ENCODE measurements at places on chromosomes 5 and 9.

DNA sequence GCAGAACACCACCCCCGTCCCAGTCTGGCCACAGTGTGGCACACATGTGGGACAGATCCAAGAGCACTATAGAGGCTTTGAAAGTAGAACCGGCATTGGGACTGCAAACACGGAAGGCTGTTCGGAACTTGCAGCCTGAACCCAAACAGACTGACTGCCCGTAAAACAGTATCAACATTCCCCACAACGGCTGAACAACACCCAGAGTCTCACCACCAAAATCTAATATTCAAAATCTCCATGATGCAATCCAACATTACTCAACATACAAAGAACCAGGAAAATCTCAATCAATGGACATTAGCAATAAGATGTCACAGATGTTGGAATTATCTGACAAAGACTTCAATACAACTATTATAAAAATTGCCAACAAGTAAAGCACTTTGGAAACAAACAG, 82.3 kb downstream of the ROR2 start:
- no peak for DNase-seq

GRCh38 chr9:81113453-81114124, 575.8 kb downstream of the TLE1 start:
- no peak for DNase-seq

DNA sequence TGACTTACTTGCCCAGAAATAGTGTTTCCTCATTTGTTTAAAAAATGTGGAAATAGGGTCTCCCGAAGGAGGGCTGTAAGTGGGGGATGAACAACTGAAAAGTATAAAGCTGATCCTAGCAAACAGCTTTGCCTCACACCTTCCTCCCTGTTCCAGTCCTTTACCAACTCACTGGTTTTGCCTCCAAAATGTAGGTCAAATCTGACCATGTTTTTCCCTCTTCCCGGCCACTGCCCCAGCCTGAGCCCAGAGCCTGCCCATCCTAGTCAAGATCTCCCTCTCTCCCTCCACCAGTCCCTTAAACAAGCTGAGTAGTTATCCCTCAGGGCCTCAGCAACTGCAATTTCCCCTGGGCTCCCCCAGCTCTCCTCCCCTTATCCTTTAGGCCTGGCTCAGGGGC, 82.4 kb upstream of the FBXW11 start:
- DNase-seq = no peak

DNA sequence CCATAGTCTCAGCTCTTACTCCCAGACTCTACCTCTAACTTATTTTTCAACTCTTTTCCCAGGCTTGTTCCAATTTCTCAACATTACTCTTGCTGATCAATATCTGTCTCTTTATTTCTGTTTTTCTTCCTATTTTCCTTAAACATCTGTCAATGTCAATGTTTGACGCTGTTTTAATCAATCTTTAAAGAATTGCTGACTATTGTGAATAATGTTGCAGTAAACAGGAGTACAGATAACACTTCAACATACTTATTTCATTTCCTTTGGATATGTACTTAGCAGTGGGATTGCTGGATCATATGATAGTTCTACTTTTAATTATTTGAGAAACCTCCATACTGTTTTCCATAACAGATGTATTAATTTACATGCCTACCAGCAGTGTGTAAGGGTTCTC, 229.0 kb downstream of the TRIM36 start:
- no peak for DNase-seq

- no peak for DNase-seq
Measured at GRCh38 chr5:130337179-130337888, 433.1 kb downstream of the CHSY3 start.

DNA sequence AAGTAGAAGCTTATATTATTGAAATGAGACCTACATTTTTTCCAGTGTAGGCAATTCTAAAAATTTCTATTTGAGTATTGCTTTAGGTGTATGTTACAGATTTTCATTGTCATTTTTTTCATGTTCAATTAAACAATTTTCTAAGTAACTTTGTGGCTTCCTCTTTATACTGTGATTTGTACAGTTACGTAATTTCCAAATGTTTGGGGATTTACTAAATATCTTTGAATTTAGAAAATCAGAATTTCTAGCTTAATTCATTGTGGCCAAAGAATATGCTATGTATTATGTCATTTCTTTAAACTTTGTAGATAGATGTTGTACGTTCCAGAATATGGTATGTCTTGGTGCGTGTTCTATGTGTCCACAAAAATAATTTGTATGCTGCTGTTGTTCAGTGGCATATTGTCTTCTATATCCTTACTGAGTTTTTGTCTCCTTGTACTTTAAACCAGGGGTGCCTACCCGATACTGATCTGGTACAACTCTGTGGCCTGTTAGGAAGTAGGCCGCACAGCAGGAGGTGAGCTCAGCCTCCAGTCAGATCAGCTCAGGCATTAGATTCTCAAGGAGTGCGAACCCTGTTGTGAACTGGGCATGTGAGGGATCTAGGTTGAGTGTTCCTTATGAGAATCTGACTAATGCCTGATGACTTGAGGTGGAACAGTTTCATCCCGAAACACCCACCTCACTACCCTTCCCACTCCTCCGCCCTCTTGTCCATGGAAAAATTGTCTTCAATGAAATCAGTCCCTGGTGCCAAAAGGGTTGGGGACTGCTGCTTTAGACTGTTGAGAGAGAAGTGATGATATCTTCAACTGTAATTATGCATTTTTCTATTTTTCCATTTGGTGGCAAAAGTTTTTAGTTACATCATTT, 63.5 kb downstream of the UBE2R2 start:
- DNase-seq = no peak

- DNase-seq = no peak
Measured at GRCh38 chr9:38162332-38163211, 93.5 kb upstream of the SHB start.

- no peak for DNase-seq
Measured at GRCh38 chr9:134597041-134597913, 44.3 kb upstream of the COL5A1 start.

Data from renal cortex interstitium (tissue), 15 donors.